Activated CD4-positive, alpha-beta T cell treated with anti-CD3 and anti-CD28 coated beads, Interleukin-2, amount 50 U/mL, for 4 hours (primary cell): ENCODE measurements at places on chromosomes 1 and 21.

- no peak for DNase-seq
These were observed 88.0 kb upstream of the SLFNL1 start for GRCh38 chr1:41109310-41110197.

DNA sequence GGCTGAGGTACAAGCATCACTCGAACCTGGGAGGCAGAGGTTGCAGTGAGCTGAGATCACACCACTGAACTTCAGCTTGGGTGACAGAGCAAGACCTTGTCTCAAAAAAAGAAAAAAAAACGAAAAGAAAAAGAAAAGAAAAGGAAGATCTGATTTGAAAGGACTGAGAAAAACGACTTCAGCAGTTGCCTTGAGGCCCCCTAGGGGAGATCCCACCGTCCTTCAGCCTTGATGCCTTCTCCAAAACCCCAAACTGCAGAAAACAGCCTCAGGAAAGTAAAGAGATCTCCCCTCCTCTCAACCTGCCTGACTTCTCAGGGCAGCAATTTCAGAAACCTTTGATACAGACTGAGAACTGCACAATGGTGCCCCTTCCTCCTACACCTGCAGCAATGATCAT, 50.9 kb upstream of the BCAR3 start:
- no peak for DNase-seq

DNA sequence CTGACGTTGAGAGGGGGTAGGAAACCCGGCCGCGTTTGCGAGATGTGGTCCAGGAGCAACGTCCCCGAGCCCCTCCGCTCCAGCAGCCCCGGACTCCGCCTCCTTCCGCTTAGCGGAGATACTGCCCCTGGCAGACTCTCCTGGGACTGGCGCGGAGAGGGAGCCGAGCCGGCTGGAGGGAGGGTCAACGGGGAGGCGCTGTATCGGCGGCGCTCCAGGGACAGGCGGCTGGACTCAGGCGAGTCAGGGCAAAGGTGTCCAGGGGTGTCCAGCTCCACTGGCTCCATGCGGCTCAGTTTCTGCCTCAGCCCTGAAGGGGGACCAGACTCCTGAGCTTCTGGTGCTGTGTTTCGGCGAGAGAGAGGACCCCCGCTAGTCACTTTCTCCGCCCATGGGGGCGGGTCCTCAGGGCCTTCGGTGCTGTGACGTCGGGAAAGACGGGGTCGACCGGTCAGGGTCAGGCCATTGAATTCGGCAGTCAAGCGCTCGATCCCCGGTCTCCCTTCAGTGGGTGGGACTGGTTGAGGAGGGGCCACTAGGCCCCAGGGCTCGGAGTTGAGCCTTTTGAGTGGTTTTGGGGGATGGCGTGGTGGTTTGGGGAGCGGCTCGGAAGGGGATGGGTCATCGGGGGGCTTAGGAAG, 2.8 kb upstream of the LIX1L start:
- no peak for DNase-seq

DNA sequence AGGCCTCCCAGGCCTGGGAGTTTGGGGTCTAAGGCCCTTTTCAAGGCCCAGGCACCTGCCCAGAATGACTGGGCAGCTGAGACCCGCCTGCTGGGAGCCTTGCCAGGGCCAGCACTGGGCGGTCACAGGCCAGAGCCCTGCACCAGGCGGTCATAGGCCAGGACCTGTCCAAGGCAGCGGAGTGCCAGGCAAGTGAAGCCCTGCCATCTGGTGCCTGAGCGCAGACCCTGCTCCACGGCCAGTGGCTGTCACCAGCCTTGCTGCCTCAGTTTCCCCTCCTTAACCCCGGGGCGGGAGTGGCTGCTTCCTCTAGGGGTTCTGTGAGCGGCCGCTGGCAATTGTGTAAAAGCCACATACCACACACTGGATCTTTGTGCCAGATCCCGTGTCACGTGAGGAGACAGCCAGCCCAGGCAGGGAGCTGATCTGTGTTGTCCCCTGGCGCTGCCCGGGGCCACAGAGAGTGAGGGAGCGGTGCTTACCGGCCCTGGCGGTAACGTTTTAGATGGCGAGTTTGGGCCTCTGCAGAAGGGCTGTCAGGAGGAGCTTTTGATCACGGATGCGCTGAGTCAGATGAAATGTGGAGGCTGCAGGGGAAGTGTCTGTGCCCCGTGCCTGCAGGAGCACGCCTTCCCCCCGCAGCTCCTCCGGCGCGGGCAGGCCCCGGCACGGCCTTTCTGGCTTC, 4.6 kb downstream of the COL18A1 start:
- no peak for DNase-seq

DNA sequence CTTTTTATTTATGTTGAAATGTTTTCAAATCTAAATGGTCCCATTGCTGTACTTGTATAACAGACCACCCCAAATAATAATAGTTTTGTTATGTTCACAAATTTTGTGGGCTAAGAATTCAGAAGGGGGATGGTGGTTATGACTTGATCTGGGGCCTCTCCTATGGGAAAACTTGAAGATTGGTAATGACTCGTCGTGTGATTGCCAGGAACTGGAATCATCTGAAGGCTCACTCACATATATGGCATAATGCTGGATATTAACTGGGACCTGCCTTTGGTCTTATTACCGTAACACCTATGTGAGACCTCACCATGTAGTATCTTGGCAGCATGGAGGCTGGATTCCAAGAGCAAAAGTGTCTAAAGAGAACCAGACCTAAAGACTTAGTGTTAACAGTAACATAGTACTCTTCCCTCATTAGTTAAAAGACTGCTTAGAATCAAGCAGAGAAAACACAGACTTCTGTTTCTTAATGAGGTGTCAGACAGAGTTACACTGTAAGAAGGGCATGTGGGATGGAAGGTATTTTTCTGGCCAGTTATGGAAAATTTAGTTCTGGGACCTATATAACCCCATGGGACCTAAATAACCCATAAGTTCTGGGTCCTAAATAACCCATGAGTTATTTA, 11.9 kb downstream of the LYPLAL1 start:
- no peak for DNase-seq

- DNase-seq: no peak
These were observed 23.7 kb downstream of the WARS2 start for GRCh38 chr1:119116725-119117124.

DNA sequence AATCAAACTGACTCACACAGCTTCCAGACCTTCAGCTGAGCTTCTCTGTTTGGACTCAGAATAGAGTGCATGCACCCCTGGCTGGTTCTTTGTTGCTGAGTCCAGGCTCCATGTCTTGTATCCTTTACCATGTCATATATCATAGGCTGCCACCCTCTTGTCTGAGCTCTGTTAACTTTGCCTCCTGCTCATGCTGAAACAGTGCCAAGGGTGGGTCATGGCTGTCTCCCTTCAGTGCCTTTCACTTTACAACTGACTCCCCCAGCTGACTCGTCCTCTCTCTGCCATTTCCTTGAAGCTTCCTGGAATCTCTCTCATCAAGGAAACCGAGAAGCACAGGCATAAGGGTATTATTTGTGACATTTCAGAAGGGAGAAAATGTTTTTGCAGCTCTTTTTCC, 885.3 kb downstream of the TTLL7 start:
- no peak for DNase-seq

DNA sequence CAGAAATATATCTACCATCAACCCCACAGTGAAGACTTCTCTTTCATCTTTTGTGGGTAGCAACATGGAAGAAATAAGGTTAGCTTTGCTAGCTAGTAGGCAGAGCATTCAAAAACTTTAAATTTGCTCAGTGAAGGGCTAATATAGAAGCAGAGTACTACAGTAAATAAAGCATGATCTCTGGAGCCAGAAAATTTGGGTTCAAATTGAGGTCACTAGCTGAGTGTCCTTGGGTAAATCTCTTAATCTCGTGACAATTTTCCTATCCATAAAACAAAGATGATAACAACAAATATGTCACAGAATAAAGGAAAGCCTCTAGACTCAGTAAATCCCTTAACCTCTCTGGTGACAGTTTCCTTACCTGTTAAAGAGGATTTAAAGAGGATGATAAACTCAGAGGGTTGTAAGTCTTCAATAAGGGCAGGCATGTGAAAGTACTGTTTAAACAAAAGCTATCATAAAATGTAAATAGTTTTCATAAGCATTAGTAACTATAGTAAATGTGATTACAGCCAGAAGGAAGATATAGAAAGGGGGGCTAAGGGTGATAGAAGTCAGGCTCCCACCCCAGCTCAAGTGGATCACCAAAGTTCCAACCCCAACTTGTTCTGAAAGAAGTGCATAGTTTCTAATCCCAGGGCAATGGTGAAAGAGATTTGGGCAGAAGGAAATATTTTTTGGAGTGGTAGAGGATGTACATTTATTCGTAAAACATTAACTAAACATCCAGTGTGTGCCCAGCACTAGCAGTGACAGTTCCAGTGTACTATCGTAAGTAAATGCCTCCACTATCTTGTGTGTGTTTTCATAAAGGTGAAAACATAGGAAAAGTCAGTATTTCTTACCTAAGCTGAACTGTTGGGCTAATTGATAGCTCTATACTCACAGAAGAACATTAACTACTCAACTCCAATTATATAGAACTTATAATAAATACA, 24.8 kb downstream of the TM2D1 start:
- DNase-seq: no peak

- DNase-seq: no peak
These were observed 66.0 kb downstream of the PGBD5 start for GRCh38 chr1:230359992-230360668.

DNA sequence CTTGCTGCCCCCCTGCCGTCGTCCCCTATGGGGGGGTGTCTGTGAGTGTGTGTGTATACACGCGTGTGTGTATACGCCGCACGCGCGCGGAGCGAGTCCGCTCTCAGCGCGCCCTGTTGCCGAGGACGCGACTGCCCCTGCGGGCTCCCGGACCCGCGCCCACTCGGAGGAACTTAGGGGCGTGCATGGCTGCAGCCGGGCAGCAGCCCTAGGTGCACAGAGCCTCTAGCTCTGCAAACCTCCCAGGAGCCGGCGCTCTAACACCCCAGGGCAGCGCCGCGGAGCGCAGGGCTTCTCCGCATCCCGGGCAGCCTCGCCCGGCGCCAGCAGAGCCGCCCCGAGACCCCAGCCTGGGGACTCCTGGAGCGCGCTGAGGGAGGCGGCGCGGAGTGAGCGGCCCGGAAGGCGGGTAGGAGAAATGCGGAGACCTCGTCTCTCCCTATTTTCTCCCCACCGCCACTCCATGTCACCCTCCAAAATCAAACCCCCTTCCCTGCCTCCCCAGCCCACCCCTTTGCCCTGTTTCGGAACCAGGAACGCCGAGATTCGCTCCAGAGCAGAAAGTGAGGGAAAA, 574 bp downstream of the ITPKB start:
- peak; percentile 24 for DNase-seq

DNA sequence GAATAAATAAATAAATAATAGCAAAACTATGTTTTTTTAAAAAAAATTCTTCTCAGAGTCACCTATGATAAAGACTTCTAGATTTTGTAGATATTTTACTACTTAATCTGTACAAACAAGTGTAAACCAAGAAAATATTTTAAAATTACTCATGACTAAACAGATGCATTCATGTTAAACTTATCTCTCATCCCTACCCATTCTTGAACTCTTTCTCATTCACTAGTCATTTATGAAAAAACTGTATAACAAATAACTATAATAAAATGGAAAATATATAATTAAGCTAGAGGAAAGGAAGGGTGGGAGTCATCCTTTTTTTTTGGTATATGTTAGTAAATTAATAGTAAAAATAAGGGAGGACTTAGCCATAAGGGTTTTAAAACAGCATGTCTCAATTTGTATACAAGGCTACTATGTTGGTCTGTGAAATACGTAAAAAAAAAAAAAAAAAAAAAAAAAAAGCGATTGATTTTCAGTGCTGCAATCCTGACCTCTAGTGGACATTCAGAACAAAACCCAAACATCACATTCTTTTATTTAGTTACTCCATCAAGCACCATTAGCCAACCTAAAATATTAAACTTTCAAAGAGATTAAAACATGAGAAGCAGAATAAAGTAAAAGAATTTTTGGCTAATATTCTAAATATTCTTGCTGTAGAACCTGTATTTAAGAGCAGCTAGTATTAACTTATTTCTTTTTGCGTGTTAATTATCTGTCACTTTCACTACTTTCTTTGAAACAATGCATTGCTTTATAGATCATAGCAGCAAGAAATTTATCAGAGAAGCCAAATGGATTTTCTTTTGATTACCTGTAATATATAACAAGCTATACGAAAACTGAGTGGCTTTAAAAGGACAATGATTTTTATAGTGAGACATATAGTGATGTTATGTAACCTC, 255.8 kb upstream of the CACYBP start:
- no peak for DNase-seq

DNA sequence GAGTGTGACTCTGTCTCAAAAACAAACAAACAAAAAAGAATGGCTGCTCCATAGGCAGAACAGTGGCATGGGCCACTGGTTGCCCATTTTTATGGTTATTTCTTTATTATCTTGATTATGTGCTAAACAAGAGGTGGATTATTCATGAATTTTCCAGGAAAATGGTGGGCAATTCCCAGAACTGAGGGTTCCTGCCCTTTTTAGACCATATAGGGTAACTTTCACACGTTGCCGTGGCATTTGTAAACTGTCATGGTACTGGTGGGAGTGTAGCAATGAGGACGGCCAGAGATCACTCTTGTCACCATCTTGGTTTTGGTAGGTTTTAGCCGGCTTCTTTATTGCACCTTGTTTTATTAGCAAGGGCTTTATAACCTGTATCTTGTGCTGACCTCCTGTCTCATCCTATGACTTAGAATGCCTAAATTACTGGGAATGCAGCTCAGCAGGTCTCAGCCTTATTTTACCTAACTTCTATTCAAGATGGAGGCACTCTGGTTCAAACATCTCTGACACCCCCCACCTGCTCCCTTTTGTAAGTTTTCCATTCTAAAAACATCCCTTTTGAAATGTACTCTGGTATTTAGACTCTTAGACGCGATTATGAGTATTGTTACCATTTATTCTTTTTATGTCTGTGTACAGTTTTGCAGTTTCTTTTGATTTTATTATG, 57.1 kb downstream of the RAVER2 start:
- DNase-seq: no peak

DNA sequence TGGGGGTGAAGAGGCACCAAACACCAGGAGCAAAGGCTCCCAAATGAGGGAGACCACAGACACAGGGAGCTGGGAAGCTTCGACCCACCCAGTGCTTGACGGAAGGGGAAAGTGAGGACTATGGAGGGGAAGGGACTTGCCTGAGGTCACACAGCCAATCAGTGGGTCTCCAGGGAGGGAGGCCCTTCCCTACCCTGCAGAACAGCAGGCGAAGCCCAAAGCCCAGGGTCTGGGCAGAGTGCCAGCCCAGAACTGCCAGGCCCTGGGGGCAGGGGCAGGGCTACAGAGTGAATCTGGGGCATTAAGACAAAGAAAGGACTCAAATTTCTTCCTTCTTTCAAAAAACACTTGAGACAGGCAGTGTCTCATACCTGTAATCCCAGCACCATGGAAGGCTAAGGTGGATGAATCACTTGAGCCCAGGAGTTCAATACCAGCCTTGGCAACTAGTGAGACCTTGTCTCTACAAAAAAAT, 45.5 kb upstream of the ECE1 start:
- DNase-seq: no peak

DNA sequence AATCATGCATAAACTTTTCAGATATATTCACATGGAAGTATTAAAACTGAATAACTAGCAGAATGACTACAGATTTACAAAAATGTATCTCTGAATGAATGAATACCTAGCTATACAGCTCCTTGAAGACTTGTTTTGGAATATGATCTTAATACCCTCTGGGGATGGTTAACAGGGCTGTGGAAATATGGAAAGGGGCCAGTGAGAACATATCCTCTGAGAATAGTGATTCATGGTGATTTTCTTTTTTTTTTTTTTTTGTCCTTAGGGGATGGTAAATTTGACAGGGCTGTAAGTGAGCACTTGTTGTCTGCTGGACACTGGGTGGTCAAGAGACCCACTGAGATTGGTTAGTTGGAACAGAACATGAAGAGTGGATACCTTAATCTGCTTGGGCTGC, 80.7 kb upstream of the HP1BP3 start:
- no peak for DNase-seq

GRCh38 chr1:18794051-18794450, 65.4 kb downstream of the TAS1R2 start:
- DNase-seq: no peak

GRCh38 chr1:197916500-197916983, 630 bp upstream of the LHX9 start:
- DNase-seq: no peak
